Activated naive CD8-positive, alpha-beta T cell treated with anti-CD3 and anti-CD28 coated beads for 36 hours (primary cell): ENCODE measurements at places on chromosomes 11 and 22.

DNA sequence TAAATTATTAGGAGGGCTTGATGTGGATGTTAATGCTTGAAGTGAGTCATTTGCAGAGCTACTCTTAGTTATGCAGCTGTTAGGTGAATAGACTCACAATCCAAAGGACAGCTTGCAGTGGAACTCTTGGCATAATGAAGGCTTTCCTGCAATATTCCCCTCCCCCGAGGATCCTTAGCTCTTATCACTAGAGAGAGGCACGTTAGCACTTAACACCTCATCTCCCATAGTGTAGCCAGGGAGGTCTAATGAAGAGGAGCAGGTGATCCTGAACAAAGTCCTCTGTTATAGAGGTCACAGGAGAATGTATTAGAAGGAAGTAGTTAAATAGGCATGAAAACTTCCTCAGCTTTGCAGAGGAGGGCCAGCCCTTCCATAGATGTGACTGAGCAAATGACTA, 919.2 kb upstream of the FAT3 start:
- no peak overlapping the region for H3K4me3 ChIP-seq
- H3K4me1 ChIP-seq = no peaks in the 10 kb centered on the region
- no peak for DNase-seq
- H3K27me3 ChIP-seq = no peaks in the 10 kb centered on the region

DNA sequence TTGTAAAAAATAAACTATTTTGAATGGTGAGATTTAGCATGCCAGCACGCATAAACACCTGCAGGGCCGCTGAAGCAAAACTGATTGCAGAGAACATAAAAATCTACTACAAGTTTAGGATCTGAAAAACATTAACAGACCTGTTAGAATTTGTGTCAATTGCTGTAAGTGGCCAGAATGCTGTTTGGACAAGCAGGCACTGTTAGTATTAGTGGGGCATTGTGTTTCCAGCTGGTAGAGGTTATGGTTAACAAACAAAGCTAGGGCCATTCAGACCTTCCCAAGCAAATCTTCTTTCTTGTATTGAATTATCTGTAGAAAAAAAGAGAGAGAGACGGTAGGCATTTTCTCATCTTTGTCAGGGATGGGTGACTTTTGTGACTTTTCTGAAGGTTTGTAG, 57.6 kb upstream of the OLFML1 start:
- H3K4me1 ChIP-seq = peaks cover 7% of the 10 kb centered on the region
- no peak for DNase-seq
- H3K27me3 ChIP-seq = no peaks in the 10 kb centered on the region
- H3K27ac ChIP-seq = no peak overlapping the region
- H3K36me3 ChIP-seq = no peaks in the 10 kb centered on the region
- H3K4me3 ChIP-seq = no peak overlapping the region

GRCh38 chr11:12003336-12003735, 5.1 kb downstream of the DKK3 start:
- no peaks in the 10 kb centered on the region for H3K36me3 ChIP-seq
- DNase-seq = no peak
- peaks cover 49% of the 10 kb centered on the region for H3K27me3 ChIP-seq
- peaks cover 10% of the 10 kb centered on the region for H3K4me1 ChIP-seq
- H3K4me3 ChIP-seq = no peak overlapping the region
- H3K27ac ChIP-seq = no peak overlapping the region

DNA sequence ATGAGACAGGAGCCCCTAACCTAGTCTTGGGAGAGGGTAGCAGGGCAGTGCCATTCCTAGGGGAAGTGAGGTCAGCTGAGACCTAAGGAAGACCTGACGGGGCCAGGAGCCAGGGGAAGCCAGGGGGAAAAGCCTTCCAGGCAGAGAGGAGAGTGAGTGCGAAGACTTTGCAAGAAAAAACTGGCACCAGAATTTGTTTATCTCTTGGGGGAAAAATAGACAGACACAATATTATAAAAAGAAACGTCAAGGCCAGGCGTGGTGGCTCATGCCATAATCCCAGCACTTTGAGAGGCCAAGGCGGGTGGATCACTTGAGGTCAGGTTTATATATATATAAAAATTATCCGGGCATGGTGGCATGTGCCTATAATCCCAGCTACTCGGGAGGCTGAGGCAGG, 26.9 kb upstream of the TESMIN start:
- H3K27ac ChIP-seq = no peak overlapping the region
- DNase-seq = no peak
- H3K4me1 ChIP-seq = no peaks in the 10 kb centered on the region
- H3K27me3 ChIP-seq = no peaks in the 10 kb centered on the region
- H3K4me3 ChIP-seq = no peak overlapping the region
- peaks cover 2% of the 10 kb centered on the region for H3K36me3 ChIP-seq

GRCh38 chr11:84165139-84165538, 879.0 kb upstream of the CCDC90B start:
- H3K27ac ChIP-seq = no peak overlapping the region
- H3K27me3 ChIP-seq = no peaks in the 10 kb centered on the region
- no peak for DNase-seq
- H3K36me3 ChIP-seq = no peaks in the 10 kb centered on the region
- H3K4me3 ChIP-seq = no peak overlapping the region
- H3K4me1 ChIP-seq = no peaks in the 10 kb centered on the region

- peaks cover 10% of the 10 kb centered on the region for H3K4me1 ChIP-seq
- no peaks in the 10 kb centered on the region for H3K27me3 ChIP-seq
- DNase-seq = no peak
- peaks cover 11% of the 10 kb centered on the region for H3K36me3 ChIP-seq
These were observed 8.9 kb downstream of the LTO1 start for GRCh38 chr11:69666261-69666660.

DNA sequence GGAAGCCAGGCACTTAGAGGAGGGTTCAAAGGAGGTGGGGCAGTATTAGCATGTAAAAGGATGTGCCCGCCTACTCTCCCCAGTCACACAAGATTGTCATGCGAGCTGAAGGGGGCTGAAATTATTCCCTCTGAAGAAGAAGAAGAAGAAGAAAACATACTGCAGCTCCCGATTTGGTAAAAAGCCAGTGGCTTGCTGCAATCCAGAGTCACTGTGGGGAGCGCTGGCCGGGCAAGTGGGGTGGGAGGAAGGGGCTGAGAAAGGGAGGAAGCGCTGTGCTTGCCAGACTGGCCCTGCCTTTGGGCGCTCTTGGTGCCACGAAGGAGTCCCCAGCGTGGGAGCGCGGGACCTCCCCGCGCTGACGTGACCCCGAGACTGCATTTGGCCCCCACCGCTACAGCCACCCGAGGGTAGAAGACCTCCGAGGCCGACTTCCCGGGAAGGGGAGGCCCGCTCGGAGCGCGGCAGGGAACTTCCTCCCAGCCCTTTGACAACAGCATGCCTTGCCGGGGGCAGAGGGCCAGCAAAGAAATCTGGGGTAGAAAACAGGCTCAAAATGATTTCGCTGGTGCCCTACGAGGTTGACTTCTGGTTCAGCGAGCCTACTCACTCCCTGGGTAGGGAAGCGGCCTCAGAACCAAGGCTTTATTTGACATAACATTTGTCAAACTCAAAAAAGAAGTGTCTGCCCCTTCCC, 906.3 kb downstream of the DLG2 start:
- peak overlapping the region; percentile 57 for H3K4me3 ChIP-seq
- no peaks in the 10 kb centered on the region for H3K36me3 ChIP-seq
- no peak overlapping the region for H3K27ac ChIP-seq
- H3K4me1 ChIP-seq = no peaks in the 10 kb centered on the region
- no peak for DNase-seq

- H3K4me1 ChIP-seq = peaks cover 68% of the 10 kb centered on the region
- H3K27me3 ChIP-seq = no peaks in the 10 kb centered on the region
- peaks cover 1% of the 10 kb centered on the region for H3K36me3 ChIP-seq
- peak overlapping the region; percentile 91 for H3K27ac ChIP-seq
- peak overlapping the region; percentile 61 for H3K4me3 ChIP-seq
These were observed 14.6 kb upstream of the MIAT start for GRCh38 chr22:26642465-26643417.

DNA sequence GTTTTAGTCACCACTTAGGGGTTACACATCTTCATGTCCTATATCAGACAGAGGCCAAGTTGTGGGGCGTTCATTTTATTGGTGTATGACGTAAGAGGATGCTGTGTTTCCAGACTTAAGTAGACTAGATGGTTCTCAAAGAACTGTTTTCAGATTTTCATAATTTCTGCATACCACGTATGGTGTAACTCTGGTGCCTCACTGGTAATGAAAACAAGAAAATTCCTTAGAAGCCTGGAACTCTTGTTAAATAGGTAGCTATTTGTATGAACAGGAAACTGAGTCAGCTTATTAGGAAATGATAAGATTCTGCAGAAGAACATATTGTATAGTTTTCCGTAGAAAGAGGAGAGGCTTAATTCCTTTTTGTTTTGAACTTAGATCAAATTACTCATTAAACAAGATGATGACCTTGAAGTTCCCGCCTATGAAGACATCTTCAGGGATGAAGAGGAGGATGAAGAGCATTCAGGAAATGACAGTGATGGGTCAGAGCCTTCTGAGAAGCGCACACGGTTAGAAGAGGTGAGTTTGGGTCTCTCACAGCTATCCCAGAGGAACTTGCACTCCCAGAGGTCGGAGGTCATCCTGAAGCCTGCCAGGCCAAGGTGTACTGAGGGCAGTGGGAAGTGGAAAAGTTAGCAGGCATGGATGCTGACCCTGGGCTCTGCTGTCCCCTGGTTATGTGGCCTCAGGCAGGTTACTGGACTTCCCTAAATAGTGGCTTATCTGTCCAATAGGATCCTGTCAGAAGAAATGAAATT, 3.9 kb downstream of the CDC45 start:
- peaks cover 45% of the 10 kb centered on the region for H3K36me3 ChIP-seq
- peaks cover 7% of the 10 kb centered on the region for H3K4me1 ChIP-seq

GRCh38 chr11:86438685-86439084, 64.0 kb downstream of the CCDC81 start:
- no peaks in the 10 kb centered on the region for H3K27me3 ChIP-seq
- no peak overlapping the region for H3K27ac ChIP-seq
- no peak for DNase-seq
- peaks cover 29% of the 10 kb centered on the region for H3K4me1 ChIP-seq
- H3K36me3 ChIP-seq = peaks cover 21% of the 10 kb centered on the region

DNA sequence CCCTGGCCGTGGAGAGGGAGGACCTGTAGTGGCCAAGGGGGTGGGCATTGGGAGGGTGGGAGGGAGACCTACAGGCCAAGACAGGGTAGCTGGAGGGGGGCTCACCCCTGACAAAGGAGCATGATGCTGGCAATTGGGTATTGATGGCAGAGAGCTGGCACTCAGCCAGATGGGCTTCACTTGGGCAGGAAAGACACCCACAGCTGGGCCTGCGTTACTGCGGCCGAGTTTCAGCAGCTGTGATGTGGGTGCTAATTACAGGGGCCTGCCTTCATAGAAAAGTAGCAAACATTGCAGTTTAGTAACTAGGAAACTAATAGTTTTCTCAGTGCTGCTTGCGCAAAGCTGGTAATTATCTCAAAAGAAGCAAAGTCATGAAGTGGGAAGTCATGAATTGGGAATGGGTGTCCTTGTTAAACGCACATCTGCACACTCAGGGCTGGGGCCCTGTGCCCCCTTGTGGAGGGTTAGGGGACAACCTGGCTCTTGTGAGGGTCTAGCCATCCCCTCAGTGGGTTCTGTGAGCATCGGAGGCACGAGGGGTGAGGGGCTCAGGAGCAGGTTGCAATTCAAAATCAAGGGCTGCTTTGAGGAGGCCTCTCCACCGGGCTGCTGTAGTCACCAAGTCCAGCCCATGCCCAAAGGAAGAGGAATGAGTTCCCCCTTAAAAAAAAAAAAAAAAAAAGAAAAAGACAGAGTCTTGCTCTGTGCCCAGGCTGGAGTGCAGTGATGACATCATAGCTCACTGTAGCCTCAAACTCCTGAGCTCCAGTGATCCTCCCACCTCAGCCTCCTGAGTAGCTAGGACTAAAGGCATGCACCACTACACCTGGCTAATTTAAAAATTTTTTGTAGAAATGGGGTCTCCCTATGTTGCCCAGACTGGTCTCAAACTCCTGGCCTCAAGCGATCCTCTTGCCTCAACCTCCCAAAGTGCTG, 24.4 kb upstream of the TXNRD2 start:
- H3K27me3 ChIP-seq = no peaks in the 10 kb centered on the region
- H3K4me3 ChIP-seq = no peak overlapping the region
- DNase-seq = no peak
- H3K27ac ChIP-seq = no peak overlapping the region
- H3K4me1 ChIP-seq = peaks cover 5% of the 10 kb centered on the region

DNA sequence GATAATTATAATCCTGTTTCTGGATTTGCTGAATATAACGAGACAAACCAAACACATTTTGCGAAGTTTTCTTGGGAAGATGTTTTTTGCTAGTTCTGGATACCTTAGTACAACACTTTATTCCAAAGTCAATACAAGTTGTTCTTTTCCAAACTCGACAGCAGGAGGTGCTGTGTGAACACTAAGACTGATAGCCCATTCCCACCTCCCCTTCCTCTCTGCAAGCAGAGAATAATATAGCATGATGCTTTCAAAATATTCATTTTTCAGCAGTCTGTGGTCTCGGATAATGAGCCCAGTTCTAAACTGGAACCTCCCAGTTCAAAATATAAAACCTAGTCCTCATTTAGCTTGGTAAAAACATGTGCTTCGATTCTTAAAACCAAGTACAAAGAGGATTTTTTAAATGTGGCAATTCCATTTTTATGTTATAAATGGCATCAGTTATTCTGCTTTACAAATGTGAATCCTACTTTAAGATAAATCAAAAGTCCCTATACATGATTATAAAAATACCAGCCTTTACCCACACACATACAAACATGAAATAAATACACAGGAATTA, 129.1 kb downstream of the DCDC1 start:
- H3K4me1 ChIP-seq = no peaks in the 10 kb centered on the region
- peak; percentile 1 for DNase-seq
- H3K36me3 ChIP-seq = no peaks in the 10 kb centered on the region
- H3K27me3 ChIP-seq = no peaks in the 10 kb centered on the region

GRCh38 chr11:42412590-42412989, 899.2 kb upstream of the API5 start:
- H3K4me3 ChIP-seq = no peak overlapping the region
- DNase-seq = no peak
- no peaks in the 10 kb centered on the region for H3K36me3 ChIP-seq

DNA sequence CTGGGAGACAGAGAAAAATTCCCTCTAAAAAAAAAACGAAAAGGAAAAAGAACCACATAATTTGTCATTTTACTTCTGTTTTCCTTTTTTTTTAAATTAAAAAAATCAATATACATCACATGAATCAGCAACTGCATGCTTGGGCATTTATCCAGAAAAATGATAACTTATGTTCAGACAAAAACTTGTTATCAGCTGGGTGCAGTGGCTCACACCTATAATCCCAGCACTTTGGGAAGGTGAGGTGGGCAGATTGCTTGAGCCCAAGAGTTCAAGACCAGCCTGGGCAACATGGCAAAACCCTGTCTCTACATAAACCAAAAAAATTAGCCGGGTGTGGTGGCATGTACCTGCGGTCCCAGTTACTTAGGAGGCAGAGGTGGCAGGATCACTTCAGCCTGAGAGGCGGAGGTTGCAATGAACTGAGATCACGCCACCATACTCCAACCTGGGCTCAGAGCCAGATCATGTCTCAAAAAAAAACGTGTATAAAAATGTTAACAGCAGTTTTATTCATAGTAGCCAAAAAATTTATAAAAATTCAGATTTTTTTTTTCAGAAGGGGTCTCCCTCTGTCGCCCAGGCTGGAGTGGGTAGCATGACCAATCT, 28.5 kb downstream of the AMBRA1 start:
- no peak overlapping the region for H3K27ac ChIP-seq
- H3K27me3 ChIP-seq = no peaks in the 10 kb centered on the region
- H3K4me1 ChIP-seq = peaks cover 27% of the 10 kb centered on the region
- H3K36me3 ChIP-seq = no peaks in the 10 kb centered on the region
- no peak overlapping the region for H3K4me3 ChIP-seq

- H3K36me3 ChIP-seq = peaks cover 4% of the 10 kb centered on the region
- no peak overlapping the region for H3K27ac ChIP-seq
- DNase-seq = peak; percentile 16
- no peak overlapping the region for H3K4me3 ChIP-seq
- peaks cover 27% of the 10 kb centered on the region for H3K4me1 ChIP-seq
These were observed 96.3 kb upstream of the RAB1B start for GRCh38 chr11:66172146-66172545.
